ENCODE measurements at places on chromosomes 7 and 10.

GRCh38 chr10:89207181-89207800 lies at the start of gene CH25H:
Gene CH25H (minus strand): TSS chr10:89207317. CDS start chr10:89207292, 25 bp downstream.
- peak; percentile 75 for DNase-seq

DNA sequence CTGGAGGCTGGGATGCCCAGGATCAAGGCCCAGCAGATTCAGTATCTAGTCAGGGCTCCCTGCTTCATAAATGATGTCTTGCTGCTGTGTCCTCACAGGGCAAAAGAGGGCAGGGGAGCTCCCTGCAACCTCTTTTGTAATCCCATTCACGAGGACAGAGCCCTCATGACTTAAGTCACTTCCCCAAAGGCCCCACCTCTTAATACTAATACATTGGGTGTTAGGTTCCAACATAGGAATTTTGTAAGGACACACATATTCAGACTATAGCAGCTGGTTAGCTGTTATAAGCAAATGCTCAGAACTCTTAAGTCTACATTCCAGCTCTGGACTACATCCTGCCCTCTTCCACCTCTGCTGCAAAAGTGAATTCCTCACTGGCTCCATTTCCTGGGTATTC lies 63.0 kb downstream of the VOPP1 start:
- DNase-seq = no peak

DNA sequence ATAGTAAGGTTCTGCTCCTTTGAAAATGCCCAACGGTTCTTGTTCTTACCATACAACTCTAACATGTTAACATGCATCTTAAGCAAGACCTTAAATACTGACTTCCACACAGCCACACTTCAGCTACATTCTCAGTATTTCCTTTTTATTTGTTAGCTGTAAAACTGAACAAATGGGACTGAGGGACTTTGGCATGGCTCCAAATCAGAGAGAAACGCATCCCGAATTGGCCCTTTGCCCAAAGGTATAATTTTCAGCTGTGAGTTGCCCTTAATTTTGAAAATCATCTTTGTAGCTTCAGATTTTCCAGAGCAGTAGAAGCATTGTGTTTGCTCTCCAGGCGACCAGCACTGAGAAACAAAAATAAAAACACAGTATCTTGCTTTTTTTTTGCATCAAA lies 56.4 kb downstream of the NEUROD6 start:
- DNase-seq = no peak

DNA sequence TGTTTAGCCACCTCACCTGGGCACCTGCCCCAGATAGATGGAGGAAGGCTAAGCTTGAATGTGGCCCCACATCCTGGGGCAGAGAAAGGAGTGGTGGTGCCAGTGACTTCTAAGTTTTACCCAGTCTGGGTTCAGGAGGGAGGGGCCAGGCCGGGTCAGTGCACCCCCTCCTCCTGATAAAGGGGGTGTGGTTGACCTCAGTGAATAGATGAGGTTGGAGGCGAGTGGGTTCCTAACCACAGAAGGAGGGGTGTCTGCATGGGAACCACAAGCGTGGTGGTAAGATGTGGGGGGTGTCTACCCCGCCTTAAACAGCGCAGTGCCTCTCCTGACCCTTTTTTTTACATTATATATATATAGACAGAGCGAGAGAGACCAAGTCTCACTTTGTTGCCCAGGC lies 105.3 kb upstream of the KCTD7 start:
- no peak for DNase-seq

DNA sequence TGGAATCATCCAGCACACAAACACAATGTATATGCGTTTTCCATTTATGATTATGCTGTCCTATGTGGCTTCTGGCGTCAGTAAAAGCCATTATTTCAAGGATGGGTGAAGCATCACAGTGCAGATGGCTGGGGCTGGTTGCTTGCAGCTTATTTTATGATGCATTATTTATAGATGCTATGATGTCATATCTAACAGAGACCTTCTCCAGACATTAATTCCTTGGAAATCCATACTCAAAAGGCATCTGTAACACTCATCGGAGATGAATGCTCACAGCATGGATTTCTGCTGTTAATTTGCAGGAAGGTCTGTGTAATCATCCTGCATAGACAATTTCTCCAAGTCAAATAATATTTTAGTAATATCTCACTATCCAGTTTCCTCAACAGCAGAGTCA lies 7.2 kb downstream of the RGS10 start:
- no peak for DNase-seq

GRCh38 chr10:14585287-14586193 lies 189.2 kb downstream of the FAM107B start:
- no peak for DNase-seq

DNA sequence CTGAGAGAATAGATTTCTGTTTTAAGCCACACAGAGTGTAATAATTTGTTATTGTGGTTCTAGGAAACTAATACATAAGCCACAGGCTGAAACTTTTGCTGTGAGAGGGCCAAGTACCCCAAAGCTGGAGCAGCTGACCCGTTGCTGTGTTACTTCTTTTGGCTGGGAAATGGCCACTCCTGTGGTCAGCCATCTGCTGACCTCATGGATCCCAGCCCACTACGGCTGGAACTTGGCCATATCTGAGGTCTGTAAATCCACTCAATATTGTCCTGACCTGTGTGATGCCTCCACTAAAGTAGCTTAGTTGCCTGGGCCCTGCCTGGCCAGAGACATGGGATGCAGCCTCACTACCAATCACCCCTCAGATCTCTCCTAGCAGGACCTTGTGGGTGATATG lies 17.4 kb upstream of the LOXL4 start:
- DNase-seq = no peak

DNA sequence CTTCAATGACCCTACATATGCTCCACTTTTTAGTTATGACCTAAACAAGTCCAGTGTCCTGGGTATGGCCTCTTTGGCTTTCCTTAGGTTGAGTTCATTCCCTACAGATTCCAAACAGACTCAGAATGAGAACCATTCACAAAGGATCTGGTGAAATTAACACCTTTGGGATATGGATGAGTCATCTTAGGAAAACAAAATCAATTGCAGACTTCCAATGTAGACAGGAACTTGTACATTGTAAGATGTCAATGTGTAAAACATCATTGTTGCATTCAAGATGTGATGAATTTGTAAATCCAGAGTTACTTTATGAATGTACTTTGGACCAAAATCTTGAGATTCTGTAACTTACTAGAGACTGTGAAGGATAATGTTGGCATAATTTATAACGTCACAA lies 43.4 kb upstream of the HECTD2 start:
- DNase-seq = no peak

- DNase-seq = no peak
These were observed 965.6 kb downstream of the XPNPEP1 start for GRCh38 chr10:108957681-108958080.

GRCh38 chr7:105876964-105877601 lies 684 bp upstream of the ATXN7L1 start:
- peak; percentile 33 for DNase-seq
